Suprapubic skin (tissue), 4 donors: ENCODE measurements at places on chromosomes 3 and 15.

GRCh38 chr3:130712718-130713423, 33.8 kb downstream of the PIK3R4 start:
- no peak for DNase-seq

- no peak for DNase-seq
These were observed 255.5 kb downstream of the UACA start for GRCh38 chr15:70507772-70508371.

GRCh38 chr3:134654031-134654430, 3.2 kb upstream of the KY start:
- DNase-seq, result peak; percentile 47

DNA sequence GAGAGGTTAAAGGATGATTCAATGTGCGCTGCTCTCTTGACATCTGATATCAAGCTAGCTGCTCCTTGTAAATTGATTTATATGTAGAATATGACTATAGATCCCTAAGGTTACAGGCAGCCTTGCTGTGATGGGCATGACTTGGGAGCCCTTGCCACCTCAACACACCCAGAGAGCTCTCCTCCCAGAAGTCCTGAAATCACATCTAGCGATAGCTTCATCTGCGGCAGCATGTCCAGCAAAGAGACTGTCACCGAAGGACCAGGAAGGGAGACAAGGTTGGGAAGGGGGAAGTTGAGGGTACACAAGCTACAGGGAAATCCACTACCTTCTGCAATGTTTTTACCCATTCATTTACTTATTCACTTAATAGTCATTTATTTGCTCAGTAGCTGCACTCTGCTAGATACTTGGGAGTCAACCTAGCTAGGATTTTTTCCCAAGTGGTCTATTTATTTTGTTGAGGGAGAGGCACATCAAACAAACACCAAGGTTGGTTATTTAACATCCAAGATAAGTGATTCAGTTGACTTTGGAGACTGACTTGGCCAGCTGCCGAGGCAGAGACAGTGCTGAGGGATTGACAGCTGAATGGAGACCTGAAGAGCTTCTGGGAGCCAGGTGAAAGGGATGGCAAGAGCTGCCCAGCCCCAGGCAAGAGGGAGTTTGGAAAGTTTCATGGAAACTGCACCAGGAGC, 205.8 kb upstream of the IL12A start:
- no peak for DNase-seq

GRCh38 chr15:50229336-50229735, 36.2 kb downstream of the HDC start:
- no peak for DNase-seq

DNA sequence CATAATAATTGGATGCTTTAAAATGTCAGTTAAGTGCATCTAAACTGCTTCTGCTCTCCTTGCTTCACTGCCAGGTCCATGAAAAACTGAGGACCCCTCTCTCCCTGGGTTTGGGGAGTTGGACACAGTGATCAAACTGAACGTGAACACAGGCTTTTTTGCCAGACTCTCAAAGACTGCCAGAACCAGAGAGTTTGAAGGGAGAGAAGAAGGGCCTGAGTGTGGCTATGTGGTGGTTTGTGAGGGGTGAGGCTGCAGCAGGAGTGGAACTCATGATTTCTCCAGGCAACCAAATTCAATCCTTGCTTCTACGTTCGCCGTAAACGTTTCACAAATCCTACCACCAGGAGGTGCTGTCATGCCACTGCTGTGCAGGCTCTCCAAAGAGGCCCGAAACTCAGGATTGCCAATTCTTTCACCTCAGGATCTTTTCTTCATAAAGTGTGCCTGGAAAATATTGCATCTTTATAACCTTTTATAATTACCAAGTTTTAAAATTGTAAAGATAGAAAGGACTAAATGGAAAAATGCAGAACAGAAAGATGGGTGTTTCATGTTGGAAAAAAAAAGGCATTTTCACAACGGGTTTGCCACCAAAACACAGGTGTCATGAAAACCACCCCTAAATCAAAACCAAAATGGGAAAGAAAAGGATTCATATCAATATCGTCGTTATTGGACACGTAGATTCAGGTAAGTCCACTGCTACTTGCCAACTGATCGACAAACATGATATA, 19.7 kb downstream of the TM4SF4 start:
- DNase-seq, result no peak

GRCh38 chr3:73624017-73624820, 522 bp downstream of the PDZRN3 start:
- DNase-seq, result no peak

DNA sequence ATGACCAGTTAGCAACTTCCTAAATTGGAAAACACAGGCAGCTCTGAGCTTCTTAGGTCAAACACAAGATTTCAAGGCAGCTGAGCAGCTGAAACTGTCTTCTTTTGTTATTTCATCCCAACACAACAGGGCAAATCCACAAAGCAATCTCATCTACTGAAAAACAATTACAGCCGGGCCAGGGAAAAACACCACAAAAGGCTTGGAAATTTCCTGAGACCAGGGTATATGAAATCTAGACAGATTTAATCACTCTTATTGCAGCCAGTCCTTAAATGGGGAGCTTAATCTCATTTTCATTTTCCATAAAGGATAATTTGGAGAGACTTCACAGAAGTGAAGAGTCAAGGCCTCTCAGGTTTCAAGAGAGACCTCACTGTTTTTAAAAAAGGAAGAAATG, 181.8 kb downstream of the SSR3 start:
- DNase-seq, result no peak

- DNase-seq, result no peak
These were observed 80.1 kb downstream of the ASB7 start for GRCh38 chr15:100682468-100682867.

DNA sequence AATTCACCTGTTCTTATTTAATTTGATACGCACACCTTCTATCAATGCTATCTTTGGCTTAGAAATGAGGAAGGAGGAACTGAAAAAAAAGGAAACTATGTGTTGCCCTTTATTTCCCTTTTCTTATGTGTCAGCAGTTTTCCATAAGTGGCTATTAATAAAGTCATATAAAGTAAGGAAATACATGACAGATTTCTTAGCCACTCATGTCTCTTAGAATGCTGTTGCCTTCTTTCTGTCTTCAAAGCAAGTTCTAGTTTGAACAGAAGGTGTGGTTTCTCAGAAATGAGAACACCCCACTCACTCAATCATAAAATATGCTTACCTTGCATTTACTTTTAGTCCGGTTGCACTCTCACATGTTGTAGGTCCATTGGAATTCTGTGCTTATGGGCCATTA, 640.5 kb upstream of the GRM7 start:
- no peak for DNase-seq

- no peak for DNase-seq
These were observed 76.7 kb upstream of the P3H2 start for GRCh38 chr3:190197346-190197763.

DNA sequence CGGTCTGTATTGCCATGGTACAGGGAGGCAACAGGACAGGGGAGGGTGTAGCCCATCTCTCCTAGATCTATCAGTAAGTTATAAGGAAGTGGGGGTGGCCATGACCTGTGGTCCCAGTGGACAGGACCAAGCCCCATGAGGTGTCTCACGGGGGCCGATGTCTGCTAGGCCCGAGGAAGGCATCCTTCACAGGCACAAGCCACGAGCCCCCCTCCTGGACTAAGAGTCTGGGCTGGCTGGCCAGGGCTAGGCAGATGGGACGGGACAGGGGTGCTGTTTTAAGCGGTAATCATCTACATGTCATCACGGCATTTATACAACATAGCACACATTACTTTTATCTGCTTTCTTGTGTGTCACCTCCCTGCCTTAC, 2.6 kb upstream of the TBC1D2B start:
- DNase-seq, result no peak

GRCh38 chr3:62051506-62051905, 321.8 kb downstream of the FEZF2 start:
- DNase-seq, result no peak

- DNase-seq, result no peak
These were observed 103.1 kb upstream of the CCNL1 start for GRCh38 chr3:157263027-157263426.

- DNase-seq, result no peak
These were observed 110.5 kb downstream of the KLHL25 start for GRCh38 chr15:85684174-85684710.

DNA sequence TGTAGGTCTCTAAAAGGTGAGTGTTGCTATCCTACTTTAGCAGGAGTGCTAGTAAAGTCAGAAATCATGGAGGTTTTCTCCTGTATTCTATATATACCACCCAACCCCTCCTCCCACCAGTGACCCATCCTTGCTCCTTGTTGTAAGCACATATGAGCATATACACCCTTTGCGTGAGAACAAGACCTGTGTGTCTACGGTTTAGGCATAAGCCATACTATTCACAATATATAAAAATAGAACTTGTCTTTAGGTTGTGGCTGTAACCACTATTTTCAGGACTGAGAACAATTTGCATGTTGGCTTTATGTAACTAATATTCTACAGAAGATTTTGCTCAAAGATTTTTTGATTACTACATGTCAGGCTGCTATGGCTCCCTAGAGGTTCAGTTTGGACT, 59.1 kb upstream of the TOP2B start:
- DNase-seq, result no peak

DNA sequence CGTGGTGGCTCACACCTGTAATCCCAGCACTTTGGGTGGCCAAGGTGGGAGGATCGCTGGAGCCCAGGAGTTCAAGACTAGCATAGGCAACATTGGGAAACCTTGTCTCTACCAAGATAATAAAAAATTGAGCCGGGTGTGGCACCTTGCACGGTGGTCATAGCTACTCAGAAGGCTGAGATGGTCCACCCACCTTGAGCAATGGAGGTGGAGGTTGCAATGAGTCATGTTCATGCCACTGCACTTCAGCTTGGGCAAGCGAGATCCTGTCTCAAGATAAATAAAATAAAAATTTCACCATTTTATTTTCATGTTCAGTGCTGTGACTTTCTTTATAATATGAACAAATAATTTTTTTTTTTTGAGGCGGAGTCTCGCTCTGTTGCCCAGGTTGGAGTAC, 12.5 kb downstream of the MAPK6 start:
- DNase-seq, result no peak

DNA sequence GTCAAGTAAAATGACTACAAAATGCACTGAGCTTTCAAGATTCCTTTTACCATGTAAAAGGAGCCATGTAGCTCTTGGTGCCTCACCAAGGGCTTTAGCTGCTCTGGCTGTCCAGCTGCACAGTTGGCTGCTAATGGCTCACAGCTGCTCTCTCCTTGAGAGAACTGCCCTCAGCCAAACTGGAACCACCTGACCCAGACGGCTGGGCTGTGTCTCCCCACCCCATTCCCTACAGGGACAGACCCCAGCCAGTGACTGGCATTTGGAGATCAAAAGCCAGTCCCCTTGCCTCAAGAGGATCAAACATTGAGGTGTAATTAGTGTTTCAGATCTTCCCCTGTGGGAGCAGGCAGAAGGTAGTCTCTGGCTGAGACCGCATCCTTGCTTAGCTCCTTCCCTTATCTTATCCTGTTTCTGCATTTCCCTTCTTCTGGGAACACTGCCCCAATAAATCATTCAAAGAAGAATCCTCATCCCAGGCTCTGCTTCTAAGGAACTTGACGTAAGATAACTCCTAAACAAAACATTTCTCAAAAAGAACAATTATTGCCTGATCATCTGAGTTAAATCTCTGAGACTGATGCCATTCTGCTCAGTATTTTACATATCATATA, 28.6 kb upstream of the UBE2E2 start:
- no peak for DNase-seq

- no peak for DNase-seq
These were observed 1.7 kb downstream of the DYNC1LI1 start for GRCh38 chr3:32568953-32569352.

GRCh38 chr3:119531151-119531550, 28.3 kb downstream of the CD80 start:
- DNase-seq, result no peak

- DNase-seq, result no peak
These were observed 53.0 kb upstream of the TPM1 start for GRCh38 chr15:62989366-62990055.

DNA sequence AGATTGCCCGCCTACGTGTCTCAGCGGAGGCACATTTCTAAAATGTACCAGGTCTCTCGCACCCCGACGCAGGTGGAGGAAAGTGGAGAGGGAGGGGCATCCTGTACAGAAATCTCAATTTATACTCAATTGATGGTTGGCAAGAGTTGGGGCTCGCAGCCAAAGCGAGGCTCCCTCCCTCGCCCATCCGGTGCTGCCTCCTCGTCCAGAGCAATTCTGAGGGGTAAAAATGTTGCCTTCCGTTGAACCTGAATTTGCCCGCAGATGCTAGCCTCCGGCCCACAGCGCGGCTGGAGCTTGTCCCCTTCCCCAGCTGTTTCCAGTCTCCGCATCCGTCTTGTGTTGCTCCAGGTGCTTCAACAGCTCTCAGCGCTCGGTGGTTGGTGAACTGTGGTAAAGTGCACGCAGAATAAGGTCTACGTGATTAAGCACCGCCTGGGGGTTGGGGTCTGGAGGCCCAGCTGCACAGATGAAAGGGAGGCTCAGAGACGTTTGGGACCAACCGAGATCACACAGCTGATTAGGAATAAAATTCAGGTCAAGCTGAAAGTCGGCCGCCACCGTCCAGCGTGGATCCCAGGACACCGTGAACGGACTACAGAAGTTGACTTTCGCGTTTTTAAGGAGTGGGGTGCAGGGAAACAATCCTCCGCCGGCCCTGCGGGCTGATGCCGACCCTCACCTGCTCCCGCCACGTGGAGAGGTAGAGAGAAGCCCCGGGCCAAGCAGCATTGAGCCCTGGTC, 846 bp upstream of the POLG start:
- peak; percentile 76 for DNase-seq

GRCh38 chr15:59456114-59456513, 18.1 kb downstream of the FAM81A start:
- DNase-seq, result no peak

DNA sequence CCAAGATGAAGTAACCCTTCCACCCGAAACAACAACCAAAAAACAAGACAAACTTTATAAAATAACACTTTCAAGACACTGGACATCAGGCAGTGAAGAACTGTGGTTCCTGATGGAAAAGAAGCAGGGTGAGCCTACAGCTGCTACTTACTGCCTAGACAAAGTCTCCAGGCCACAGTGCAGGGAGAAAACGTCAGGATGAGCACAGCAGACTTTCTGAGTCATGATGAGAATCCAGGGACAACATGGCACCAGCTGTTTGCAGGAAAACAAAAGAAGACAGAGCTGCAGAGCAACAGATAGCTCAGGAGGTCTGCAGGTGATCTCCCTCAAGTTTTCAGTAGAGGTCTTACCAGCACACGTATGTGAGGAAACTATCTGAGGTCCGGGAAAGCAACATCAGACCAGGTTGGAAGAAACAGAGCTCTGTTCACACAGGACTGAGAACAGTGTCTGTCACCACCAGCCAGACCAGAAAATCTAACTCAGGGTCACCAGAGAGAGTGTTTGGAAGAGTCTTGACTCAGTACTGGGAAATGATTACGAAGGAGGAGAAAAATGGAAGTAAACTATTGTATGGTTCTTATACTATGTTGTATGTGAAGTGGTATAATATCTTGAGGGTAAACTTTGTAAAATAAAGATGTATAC, 108.9 kb downstream of the ANO10 start:
- no peak for DNase-seq
